ENCODE measurements at places on chromosomes 3 and 15.

GRCh38 chr3:160065786-160066185, 77.2 kb downstream of the IL12A start:
- DNase-seq, result no peak

DNA sequence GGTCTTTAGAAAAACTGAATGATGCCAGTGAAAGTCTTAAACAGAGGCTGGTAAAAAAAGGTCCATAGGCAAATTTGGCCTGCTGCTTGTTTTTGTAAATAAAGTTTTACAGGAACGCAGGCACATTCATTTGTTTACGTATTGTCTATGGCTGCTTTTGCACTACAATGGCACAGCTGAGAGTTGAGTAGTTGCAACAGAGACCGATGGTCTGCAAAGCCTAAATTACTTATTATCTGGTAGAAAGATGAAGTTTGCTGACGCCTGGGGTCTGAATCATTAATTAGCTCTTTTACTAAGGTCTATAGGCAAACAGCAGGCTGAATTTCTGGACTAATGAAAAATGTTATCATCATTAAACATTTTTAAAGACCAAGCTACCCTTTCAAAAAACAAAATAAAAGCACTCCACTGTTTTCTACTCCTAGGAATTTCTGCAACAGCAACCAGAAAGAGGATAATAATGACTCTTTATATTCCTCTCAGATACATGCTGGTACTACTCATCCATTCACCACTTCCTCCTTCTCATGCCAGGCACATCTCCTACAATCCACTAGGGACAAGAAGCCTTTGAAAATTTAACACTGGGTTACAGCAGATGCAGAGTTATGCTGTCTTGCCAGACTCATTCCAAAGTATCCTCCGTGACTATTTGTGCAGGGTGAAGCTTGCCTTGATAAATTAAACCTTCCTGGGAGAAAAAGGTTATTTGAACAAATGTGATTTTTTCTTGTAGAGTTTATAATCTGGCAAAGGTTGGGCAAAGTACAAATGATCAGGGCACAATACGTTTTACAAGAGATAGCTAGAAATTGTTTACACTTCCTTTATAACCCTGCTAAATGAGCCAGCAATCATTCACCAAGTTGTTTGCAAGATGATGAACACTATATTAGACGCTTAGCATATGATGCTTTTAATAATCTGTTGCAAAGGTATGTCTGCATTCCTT, 6.0 kb downstream of the GATM start:
- DNase-seq, result no peak

DNA sequence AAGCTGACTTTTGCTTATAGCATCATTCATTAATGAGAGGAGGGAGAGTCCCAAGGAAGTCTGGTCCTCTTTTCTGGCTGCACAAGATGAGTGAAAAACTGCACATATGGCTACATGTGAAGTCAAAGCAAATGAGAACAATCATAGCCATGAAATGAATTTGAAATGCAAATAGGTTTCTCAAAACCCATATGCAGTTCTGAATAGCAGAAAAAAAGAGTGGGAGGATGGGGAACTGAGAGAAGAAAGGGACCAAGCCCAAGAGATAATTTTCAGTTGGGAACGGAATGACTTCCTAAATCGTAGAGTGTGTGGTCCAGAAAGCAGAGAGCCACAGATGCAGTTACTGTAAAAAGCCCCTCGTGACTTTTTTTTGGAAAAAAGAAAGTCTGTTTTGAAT, 66.3 kb downstream of the GTPBP8 start:
- DNase-seq, result no peak

- no peak for DNase-seq
Observed at GRCh38 chr3:23663246-23663645, 142.5 kb upstream of the UBE2E1 start.

DNA sequence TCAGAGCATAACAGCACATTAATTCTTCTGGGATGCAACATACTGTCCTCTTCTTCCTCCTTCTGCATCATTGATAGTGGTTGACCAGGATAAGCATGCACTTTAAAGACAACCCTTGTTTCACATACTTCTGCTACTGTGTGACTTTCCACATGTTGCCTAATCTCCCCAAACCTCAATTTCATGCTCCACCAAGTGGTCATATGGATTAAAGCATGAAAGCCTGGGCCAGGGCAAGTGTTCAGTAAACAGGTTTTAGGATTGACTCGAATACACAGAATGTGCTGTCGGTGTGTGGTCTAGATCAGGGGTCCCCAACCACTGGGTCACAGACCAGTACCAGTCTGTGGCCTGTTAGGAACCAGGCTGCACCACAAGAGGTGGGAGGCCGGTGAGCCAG, 22.5 kb upstream of the BFSP2 start:
- no peak for DNase-seq

GRCh38 chr3:182909318-182910040, 70.9 kb downstream of the DCUN1D1 start:
- DNase-seq, result no peak

- no peak for DNase-seq
Observed at GRCh38 chr15:74351670-74352069, 15.8 kb downstream of the CYP11A1 start.

All from activated T-helper 1 cell treated with anti-CD3 and anti-CD28 coated beads, Interleukin-2, amount 50 U/mL, for 16 hours (primary cell).